Kidney glomerular epithelial cell (primary cell): ENCODE measurements at places on chromosomes 16 and 17.

DNA sequence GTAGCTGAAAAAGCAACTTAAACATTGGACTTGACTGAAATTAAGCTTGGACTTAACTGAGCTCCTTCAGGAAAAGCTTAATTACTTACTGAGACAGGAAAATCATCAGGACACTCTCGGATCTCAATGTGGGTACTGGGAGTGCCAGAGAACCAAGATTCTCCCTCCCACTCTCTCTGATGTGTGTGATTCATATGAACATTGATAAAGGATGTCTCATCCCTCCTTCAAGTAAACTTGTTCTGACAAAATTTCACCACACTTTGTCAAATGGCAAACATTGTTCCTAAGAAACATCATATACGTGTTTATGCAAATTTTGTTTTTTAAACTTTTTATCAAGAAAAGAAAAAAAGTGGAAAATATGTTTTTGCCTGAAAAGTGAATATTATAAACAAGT, 4.1 kb upstream of the SLFN5 start:
- DNase-seq, result peak; percentile 43

DNA sequence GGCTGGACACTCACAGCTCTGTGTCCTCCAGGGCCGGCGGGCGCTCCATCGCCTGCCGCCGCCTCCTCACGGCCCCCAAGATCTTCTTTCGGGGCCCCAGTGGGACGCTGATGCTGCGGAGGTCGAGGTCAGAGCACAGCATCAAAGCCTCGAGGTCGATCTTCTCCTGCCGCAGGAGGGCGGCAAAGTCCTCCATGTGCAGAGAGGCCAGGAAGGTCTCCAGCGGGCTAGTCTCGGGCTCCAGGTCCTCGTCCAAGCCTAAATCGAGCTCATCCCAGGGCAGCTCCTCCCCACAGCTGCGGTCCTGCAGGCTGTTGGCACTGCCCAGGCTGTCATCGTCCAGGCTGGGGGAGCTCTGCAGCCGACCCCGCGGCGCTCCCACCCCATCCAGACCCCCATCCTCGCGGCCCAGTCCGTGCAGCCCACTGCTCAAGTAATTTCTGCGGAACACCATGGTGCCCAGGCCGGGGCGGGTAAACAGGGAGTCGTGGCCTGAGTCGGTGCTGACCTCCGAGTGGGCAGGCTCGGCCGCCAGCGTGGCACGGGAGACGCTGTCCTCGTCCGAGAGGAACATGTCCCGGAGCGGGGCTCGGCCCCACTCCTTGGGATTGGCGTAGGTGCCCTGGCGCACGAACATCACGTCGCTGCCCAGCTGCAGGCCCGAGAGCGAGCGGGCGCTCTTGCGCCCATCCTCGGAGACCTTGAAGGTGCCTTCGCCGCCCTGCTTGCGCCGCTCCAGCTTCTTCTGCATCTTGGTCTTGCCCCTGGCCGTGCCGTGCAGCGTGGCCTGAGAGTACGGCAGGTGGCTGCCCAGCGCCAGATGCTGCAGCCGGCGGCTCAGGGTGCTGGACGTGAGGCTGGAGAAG, 3.4 kb downstream of the USH1G start:
- no peak for DNase-seq

DNA sequence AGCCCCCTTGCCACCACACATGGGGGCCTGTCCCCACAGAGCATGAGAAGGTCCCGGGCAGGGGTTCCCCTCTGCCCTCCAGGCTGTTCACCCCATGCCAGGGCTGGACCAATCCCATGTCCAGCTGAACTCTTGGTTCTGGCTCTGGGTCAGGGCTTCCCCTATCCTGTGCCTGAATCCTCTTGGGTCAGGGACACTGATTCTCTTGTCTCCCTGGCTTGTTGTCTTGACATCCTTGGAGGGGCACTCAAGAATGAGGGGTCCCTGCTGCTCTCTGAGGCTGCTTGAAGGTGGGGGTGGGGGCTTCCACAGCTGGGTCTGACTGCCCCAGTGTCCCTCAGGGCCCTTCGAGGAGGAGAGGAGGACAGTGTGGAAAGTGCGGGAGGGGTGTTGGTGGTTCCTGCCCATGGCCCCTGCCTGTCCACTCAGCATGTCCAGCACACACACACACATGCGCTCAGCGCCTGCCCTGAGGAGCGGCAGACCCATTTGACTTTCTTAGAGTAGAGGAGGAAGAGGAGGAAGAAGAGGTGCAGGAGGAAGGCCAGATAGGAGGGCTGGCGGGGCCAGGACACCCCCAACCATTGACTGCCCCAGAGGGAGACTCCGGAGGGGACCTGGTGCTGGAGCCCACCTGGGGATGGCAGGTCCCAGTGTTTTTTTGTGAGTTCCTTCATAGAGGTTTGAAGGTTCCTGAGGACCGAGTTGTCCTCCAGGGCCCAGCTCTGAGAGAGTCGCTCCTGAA, 47.0 kb downstream of the TNFRSF13B start:
- DNase-seq, result no peak

DNA sequence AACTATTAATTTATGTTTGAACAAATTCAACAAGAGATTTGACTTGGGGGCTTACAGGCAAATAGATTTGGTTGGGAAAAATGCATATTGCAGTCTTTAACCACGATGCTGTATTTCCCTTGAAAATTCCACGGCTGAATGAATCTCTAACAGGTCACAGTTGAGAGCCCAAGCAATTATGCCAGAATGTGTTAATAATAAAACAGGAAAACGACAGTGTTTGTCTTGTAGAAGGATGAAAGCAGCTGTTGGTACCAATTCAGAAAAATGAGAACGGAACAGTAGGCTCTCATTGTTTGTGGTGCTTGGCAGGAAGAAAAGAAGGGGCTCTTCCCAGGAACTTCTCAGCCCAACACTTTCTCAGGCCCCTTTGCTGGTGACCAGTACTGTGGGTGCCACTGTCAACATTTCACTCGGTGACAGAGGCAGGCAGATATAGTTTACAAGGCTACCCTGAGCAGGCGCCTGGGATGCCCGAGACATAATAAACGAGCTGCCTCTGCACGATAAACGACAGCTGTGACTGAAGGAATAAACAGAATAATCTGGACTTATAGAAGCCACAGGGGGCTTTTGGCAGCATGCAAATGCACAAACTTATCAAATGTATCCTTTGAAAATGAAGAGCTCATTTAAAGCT, 387.1 kb downstream of the HS3ST4 start:
- DNase-seq, result no peak

DNA sequence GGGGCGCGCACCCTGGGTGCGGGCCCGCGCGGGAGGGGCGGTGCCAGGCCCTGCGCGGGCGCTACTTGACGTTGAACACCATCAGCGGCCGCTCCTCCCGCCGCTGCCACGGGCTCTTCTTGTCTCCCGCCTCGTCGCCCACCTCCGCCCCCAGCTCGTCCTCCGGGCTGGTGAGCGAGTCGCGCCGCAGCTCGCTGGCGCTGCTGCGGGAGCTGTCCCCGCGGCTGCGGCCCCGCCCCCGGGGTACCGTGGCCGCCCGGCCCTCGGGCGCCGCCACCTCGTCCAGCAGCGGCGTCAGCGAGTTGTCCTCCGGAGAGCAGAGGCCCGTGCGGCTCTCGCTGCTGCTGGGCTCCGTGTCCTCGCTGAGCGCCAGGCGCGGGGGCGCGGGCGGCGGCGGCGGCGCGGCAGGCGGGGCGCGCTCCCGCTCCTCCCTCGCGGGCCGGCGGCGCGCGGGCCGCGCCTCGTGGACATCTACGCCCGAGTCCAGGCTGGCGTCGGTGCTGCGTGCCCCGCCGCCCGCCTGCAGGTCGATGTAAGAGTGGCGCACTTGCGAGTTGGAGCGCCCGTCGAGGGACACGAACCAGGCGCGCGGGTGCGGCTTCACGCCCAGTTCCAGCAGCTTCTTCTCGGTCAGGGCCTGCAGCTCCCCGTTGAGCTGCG, 8.7 kb downstream of the GRN start:
- no peak for DNase-seq

GRCh38 chr16:11149011-11149616, 106.9 kb downstream of the SOCS1 start:
- DNase-seq, result peak; percentile 12

DNA sequence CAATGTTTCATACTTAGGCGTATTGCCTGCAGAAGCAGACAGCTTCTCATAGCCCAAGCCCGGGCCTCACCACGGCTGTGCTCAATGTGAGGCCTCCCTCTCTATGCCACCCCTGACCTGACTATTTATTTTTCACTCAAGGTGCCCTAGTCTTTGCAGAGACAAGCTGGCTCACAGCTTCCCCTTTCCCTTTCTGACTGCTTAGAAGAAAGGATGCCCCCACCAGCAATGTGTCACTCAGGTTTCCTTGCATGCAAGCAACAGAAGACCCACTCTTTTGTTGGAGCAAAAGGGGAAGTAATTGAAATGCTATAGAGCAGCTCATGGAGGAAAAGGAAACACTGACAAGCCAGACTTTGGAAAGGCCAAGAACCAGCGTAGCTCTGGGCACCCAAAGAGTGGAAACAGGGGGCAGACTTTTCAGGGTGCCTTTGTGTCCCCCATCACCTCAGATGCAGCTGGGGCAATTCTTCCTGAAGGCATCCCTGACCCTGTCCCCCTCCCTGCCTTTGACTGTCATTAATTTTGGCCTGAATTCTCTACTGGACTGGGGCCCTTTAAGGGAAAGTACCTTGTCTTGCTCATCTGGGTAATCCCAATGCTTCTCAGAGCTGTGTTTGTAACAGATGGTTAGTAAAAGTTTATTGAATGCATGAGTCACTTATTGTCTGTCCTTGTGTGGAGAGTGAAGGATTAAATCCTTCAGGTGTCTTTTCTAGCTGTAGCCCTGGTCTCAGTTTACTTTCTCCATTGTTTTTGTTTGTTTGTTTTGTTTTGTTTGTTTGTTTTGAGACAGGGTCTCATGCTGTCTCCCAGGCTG, 17.8 kb downstream of the RGS9 start:
- DNase-seq, result peak; percentile 71

- DNase-seq, result no peak
Observed at GRCh38 chr16:52727849-52728248, 180.9 kb upstream of the TOX3 start.

DNA sequence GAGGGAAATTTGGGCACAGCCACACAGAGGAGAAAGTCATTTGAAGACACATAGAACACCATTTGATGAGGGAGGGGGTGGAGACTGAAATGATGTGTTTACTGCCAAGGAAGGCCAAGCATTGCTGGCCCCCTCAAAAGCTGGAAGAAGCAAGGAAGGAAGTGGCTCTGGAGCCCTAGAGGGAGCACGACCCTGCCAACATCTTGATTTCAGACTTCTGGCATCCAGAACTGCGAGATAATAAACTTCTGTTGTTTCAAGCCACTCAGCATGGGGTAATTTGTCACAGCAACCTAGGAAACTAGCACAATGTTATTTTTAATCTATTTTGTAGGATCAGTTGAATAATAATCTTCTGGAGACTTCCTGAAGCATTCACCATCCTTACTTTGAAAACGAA, 314.8 kb upstream of the GOT2 start:
- no peak for DNase-seq

GRCh38 chr16:20971401-20971800, 70.8 kb downstream of the LYRM1 start:
- DNase-seq, result no peak

DNA sequence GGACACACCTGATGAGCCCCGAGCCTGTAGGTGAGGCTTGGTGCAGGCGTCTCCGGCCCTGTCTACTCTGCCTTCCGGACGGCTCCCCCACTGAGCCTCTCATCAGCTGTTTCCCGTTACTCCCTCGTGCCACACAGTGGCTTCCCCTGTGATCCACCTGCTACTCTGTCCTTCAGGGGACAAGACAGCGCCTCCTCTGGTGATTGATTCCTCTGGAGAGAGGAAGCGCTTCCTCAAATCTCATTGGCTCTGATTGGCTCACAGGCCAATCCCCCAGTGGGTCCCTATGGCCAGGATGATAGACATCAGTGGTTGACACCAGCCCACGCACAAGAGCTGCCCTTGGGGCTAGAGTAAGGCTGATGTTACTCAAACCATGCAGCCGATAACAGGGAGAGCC, 24.0 kb downstream of the RNF213 start:
- no peak for DNase-seq

DNA sequence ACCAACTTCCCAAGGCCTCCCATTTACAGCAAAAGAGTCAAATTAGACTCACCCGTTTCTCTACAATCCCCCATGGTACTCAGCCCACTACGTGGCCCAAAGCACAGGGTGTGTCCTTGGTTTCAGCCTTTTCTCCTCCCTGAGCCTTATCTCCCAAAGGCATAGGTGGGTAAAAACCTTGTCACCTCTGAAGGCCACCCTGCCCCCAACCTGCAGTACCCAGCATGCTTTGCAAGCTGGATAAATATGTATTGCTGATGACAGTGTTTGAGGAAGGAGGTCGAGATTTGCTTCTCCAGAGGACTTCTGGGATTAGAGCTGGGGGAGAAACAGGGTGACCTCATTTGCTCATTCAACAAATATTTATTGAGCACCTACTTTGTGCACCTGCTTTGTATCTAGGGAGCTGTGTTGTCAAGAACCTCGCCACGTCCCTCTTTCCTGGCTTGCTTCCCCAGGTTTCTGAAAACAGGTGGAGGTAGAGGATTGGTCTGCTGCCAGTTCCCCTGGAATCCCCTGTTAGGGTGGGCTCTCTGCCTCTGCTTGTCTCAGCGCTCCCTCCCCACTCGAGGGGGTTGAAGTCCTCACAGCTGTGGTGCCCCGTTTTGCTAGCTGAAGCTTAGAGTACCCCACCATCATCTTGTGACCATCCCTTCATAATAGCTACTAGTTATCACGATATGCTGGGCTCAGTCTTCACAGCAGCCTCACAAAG, 3.0 kb downstream of the LASP1 start:
- DNase-seq, result no peak

DNA sequence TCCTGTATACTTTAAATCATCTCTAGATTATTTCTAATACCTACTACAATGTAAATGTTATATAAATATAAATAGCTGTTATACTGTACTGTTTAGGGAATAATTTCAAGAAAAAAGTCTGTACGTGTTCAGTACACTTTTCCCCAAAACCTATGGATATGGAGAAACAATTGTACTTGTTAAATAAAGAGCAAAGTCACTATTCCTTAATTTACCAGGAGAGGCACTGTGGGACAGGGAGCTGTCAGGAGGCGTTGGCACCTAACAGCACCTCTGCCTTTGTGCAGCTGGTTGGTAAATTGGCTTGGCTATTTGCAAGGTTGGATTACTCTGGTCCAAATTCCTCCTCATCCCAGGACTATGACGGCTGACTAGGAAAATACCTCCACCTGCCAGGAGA, 28.0 kb downstream of the CRHR1 start:
- no peak for DNase-seq

DNA sequence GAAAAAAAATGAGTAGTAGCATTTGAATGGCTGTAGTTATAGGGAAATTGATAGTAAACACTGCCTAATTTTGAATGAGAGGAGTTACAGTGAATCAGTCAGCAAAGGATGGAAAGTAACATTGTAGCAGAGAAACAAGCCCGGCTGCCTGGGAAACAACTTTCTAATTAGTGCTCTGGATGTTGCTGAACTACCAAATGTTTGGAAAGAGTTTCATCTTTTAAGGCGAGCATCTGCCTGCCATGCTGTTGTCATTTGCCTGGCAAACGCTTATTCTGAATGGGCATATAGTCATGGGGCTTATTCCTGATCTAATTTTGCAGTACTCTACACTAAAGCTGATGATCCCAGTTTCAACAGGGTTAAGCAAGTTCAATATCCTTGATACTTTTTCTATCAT, 138.6 kb downstream of the CDH11 start:
- no peak for DNase-seq

- no peak for DNase-seq
Observed at GRCh38 chr17:30454635-30455034, 22.6 kb upstream of the GOSR1 start.
